Omental fat pad (tissue), 4 donors: ENCODE measurements at places on chromosomes 4 and X.

- DNase-seq = no peak
These were observed 549.1 kb upstream of the EPHA5 start for GRCh38 chr4:66219401-66219800.

GRCh38 chr4:144611850-144612249, 34.1 kb upstream of the HHIP start:
- DNase-seq = no peak

DNA sequence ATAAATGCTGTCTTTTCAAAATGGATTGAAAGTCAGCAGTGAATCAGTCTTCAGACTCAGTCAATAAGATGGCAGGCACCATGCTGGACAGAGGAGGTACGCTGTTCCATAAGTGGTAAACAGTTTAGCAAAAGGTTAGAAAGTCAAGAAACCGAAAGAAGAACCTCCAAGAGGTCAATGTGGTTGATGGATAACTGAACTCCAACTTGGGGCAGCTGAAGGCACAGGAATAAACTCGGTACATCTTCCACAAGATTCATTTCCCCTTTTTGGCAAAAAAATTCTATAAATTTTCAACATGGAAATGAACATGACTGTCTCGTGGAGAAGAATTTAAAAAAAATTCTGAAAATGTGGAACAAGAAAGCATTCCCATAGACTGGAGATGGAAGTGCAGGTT, 18.4 kb upstream of the SEL1L3 start:
- no peak for DNase-seq

DNA sequence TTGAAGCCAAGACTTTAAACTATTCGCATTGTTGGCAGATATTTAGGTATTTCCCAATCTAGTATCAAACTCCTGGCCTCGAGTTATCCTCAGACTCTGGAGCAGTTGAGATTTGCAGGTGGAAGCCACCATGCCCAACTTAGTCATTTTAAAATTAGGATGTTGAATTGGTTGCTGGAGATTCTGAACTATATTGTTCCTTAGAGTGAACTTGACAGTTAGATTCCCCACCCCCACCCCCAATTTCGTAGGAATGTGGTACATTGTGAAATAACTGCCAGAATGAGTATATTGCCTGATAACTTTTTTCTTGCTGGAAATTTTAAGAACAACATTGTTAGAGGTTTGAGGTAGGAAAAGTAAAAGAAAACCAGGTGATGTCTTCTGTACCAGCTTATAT, 2.3 kb downstream of the NOCT start:
- DNase-seq = no peak

DNA sequence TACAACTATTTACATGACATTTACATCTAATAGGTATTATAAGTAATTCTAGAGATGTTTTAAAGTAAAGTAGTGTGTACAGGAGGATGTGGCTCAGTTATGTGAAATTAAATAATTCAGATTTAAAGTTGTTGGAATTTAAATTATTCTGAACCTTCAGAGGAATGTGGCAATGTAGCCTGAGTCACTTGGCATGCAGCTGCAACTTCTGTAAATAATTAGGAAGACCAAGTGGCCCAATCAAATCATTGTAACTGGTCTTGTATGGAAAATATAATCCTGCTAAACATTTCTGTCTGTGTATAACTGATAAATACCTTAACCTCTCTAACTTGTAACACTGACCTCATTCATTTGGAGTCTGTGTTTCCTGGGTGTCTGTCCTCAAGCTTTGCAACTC, 828.9 kb downstream of the GLUD2 start:
- no peak for DNase-seq

DNA sequence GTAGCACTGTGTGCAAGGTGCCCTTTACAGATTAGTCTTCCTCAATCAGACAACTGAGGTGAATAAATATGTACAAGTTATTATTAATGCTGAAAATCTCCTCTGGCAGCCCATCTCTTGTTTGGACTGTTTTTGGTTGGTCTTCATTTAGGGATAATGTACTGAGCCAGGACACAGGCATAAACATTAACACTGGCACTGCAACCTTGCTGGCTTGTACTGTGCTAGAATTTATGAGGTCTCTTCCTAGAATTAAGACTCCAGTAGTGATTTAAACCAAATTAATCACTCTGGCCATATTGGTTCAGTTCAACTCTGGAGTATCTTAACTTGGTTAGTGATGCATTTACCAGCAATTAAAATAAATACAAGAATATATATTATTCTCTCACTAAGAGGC, 244.7 kb upstream of the GK2 start:
- DNase-seq = no peak

- DNase-seq = no peak
These were observed 177.7 kb downstream of the RAPGEF2 start for GRCh38 chr4:159280442-159281172.

- no peak for DNase-seq
These were observed 21.9 kb upstream of the IGFBP7 start for GRCh38 chr4:57131849-57132742.

- no peak for DNase-seq
These were observed 1.4 kb downstream of the NDNF start for GRCh38 chr4:121070696-121071639.

DNA sequence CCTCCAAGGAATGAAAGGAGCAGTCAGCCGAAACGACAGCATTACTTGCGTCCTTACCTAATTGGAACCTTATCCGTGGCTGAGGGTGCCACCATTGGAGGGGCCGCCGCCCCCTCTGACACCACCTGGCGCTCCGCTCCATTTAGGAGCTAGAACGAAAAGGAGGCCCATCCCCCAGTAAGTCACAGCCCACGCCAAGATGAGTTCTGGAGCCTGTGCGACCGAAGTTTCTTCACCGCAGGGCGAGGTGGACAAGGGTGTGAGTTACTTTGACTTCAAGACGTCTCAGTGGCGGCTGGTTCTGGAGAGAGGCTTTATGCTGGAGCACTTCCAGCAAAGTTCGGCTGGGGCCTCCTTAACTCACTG, 729 bp upstream of the IRF2 start:
- DNase-seq = peak; percentile 38

GRCh38 chrX:120625371-120625770, 4.5 kb downstream of the C1GALT1C1 start:
- no peak for DNase-seq
